ENCODE measurements at places on chromosomes 4 and X.

- DNase-seq: no peak
Observed at GRCh38 chr4:38815885-38816782, 11.5 kb upstream of the TLR1 start.

DNA sequence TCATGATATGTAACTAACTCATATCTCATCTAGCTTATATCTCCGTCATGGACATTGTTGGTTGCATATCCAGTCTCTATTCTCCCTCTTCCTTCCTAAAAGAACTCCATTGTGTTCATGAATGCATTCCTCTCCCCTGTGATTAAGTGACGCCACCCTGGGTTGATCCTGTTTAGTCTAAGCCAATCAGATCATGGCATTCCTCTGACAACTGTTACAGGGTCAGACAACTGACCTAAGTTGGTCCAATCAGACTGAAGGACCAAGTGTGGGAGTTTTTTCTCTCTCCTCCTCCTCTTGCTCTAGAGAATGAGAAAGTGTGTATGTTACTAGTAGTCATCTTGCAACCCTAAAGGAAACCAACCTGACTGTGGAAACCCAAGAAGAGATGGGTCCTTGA, 3.6 kb downstream of the APOO start:
- DNase-seq: no peak

DNA sequence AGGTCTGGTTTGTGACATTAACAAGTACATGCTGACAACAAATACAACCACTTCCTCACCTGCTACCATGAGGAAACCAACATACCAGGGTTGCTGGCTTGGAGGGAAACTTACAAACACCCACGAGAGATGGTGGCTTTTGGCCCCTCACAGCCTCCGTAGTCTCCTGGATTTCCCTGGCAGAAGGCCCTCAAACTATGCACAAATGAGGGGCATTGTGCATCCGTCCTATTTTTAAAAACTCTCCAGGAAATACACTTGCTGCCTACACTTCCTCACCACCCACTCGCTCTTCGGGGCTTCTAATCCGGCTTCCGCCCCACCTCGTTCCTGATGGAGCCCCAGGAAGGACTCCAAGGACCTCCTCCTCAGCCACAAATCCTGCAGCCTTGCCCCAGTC, 355.0 kb upstream of the GATB start:
- DNase-seq: no peak

DNA sequence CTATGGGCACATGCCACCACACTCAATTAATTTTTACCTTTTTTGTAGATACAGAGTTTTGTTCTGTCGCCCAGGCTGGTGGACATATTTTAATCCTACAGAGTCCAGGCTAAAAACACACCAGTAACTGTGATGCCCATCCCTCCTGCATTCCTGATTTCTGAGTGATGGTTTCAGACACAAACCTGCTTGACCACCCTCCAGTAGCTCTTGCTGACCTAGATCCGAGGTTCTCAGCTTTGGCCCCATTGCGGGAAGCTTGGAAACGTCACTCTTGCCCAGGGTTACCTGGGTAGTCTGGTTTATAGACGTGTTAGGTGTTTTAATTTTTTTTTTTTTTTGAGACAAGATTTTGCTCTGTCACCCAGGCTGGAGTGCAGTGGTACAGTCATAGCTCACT, 7.5 kb downstream of the CD99 start:
- no peak for DNase-seq

DNA sequence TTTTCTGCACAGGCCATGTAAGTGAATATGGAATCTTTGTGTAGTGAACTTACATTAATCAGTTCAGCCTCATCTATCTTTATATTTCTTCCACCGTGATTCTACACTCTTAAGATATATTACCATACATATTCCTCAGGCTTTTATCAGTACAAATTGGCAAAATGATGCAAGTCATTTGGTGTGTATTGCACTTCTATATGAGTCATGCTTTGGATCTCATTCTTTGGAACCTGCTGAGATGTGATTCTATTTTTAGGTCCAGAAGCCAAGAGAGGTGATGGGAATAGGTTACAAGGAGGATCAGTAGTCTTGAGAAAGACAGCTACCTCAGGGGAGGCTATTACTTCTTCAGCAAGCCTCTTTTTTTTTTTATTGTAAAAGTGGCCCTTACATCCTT, 204.4 kb downstream of the ZNF330 start:
- DNase-seq: no peak

DNA sequence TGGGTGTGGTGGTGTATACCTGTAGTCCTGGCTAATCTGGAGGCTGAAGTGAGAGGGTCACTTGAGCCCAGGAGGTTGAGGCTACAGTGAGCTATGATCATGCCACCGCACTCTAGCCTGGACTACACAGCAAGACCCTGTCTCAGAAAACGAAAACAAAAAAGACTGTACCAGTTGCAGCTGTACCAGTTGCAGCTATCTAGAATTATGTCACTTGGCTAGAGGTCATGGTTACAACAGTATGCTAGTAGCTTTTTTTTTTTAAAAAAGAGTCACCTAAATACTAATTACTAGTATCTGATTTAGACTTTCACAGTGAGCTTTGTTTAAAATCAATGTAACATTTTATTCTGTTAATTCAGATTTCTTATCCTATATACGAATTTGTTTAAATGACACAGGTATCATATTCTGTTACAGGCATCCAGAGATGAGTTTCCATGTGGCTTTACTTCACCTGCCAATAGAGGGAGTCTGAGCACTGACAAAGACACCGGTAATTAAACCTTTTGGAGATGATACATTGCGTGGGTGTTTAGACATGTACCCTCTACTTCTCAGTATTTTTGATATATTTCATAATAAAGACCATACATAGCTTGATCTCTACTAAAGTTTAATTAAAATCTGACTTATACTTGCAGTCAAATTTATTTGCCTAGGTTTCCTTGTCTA, 100.2 kb upstream of the IL13RA1 start:
- no peak for DNase-seq

- DNase-seq: no peak
Observed at GRCh38 chr4:181745933-181746625, 497.1 kb upstream of the TENM3 start.

- DNase-seq: no peak
Observed at GRCh38 chr4:153276971-153277370, 67.5 kb upstream of the MND1 start.

DNA sequence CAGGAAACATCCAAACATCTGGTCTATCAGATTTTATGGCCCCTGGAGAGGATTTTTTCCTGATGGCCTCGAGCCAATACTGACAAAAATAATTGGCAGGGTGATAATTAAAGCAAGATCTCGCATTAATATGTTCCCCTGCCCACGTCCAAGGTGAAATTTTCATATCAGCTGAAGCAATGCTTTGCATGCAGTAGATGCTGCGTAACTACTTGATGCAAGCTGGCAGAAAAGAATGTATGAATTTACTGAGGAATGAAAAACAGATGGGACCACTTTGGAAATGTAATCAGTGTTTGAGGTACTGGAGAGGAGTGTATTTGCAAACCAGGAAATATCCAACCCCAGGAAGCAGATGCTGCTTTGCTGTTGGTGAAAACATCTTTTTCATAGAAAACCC, 36.8 kb upstream of the REST start:
- DNase-seq: no peak

DNA sequence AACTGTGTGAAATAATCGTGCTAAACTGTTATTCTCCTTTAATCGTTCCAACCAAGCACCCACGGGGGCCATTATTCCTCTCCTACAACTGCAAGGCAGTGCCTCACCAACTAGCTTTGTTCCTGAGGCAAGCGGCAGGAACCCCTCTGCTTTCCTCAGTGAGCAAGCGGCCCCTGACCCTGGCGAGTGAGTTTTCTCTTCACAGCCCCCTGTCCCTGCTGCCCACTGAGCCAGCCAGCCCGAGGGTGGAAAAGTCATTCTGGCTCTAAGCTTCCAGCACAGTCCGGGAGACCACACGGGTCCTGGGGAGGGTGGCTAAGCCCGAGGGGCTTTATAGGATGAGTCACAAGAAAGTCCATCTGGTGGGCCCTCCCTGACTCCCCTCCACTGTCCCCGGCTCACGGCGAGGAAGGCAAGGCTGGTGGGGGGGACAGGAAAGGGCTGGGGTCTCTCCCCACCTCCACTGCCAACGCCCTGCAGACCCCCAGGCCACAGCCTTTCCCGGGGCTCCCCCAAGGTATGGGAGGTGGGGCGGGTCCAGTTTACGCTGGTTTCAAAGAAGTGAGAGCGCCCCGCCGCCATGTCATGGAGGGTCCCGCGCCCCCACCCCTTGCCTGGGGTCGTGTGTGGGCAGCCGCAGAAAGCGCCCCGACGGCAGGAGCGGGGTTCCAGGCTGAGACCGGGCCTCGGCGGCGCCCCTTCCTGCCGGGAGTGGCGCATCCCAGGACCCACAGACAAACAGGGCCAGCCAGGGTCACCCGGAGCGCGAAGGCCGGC, 45.0 kb downstream of the CPLX1 start:
- no peak for DNase-seq

GRCh38 chr4:13833171-13833804, 205.8 kb upstream of the BOD1L1 start:
- DNase-seq: no peak

DNA sequence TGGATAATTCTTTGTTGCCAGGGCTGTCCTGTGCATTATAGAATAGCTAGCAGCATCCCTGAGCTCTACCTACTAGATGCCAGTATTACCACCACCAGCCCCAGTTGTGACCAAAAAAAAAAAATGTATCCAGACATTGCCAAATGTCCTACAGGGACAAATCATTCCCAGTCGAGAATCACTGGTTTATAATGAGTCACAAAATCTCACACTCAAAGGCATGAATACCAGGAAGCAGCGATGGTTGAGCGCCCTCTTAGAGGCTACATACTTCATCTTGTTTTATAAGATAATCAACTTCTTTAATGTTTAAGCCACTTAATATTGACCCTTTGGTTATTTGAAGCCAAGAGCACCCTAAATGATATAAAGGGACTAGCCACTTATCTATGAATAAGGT, 297.3 kb downstream of the DHX15 start:
- no peak for DNase-seq

DNA sequence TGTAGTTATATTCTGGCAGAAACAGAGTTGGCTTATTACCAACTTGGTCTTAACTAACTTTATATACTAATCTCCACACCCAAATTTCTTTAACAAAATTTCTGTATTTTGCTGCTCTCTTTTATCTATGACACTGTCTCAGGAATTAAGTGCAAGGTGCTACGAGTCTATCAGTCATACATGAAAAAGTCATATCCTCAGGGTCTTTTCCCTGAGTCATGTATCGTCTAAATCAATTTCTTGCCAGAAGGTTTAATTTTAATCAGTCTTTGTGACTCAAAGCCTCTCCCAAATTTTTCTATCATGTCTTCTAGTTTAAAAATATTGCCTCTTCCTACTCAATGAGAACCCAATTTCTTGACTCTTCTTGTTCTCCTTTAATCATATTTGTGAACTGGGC, 1803.6 kb upstream of the PCDH7 start:
- no peak for DNase-seq

GRCh38 chr4:115310641-115311040, 197.2 kb upstream of the NDST4 start:
- no peak for DNase-seq

- DNase-seq: no peak
Observed at GRCh38 chr4:140871368-140871767, 115.2 kb upstream of the TBC1D9 start.

GRCh38 chrX:16828124-16828908, 41.8 kb downstream of the RBBP7 start:
- DNase-seq: no peak

DNA sequence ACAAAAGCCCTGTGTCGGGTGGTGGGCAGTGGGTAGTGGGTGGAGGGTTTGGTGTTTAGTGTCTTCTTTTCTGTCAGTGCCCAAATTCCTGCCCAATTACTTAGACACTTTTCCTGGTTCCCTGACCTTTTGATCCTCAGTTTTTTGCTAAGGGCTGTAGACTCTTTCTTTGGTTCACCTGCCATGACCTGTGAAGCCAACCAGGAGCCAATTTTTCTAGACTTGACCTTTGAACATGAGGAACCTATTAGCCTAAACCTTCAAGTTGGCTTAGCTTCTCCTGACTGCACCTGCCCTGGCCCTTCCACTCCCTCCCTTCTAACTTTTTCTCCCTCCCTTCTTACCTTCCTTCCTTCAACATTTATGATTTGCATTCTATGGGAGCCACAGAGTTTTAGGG, 94.5 kb downstream of the MID1IP1 start:
- no peak for DNase-seq

GRCh38 chr4:1221155-1221870, 27.6 kb downstream of the CTBP1 start:
- no peak for DNase-seq

DNA sequence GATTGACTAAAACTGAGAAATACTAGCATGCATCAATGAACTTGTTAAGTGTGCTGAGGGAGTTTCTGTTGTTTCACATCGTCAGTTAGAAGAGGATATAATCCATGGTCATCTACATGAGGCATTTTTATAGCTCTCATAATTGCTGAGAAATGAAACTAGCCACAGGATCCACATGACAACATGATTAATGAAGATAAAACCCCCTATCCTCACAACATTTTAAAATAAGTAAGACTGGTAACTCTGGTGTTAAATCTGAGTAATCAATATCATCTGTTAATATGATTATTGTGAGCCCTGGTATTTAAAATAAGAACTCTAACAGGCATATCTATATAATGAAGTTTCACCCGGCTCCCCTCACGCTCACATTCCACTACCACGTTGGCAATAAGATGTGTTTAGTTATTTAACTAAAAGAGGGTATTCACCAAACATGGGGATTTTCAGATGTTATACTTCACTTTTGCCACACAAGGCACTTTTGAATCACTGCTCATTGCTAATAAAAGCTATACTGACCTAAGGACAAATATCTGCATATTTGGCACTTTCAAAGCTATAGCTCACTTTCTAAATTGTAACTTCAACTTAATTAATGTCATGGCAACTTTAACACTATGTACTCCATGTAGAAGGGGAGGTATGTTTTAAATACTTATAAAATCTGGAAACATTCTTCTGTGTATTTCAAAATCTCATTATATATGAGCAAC, 6.7 kb downstream of the UNC5C start:
- no peak for DNase-seq

- no peak for DNase-seq
Observed at GRCh38 chr4:100952590-100952989, 394.7 kb downstream of the PPP3CA start.

DNA sequence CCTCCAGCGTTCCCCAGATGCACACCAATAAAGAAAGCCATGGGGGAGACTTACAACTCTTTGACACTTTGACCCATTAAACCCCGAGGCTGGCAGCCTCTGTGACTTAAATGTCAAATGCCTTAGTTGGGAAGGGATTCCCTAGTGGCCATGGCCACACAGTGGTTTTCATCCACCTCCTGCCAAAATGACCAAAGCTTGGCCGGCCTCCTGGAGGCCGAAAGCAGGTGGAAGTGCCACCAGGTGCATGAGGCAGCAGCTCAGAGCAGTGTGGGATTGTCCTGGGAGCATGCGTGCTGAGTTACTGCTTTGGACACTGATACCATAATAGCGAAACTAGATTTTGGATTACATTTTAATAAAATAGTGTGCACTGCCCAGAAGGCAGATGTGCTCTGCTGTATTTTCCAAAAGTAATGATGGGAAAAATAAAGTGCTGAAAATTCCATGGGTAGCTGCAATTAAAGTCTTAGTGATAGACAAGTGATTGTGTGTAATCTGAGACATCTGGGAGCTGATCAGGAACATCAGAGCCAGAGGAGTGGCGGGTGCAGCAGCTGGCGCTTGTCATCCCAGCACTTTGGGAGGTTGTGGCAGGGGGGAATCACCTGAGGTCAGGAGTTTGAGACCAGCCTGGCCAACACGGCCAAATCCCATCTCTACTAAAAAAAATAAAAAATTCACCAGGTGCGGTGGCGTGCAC, 39.8 kb upstream of the TADA2B start:
- no peak for DNase-seq

Measured in activated CD8-positive, alpha-beta memory T cell treated with anti-CD3 and anti-CD28 coated beads for 1 hour (primary cell).